Left lung (tissue), 14 donors: ENCODE measurements at places on chromosomes 12 and 14. TPM values are rescaled to one million over a fixed set of nuclear protein-coding genes. Genes with fewer than 3 reads are reported as not detected.

The PROX2 gene
- 3.7 TPM for polyA plus RNA-seq

The C12orf50 gene
- polyA plus RNA-seq: 0.53 TPM

The KCNMB4 gene
- 21.2 TPM for polyA plus RNA-seq

The NKX2-1 gene
- 118 TPM for polyA plus RNA-seq

The TAS2R50 gene
- 0.18 TPM for polyA plus RNA-seq

The KRT77 gene
- polyA plus RNA-seq: not detected

The FZD10 gene
- 0.78 TPM for polyA plus RNA-seq

The RPS6KL1 gene
- 0.62 TPM for polyA plus RNA-seq
